ENCODE measurements at places on chromosomes 4 and X. TPM values are rescaled to one million over a fixed set of nuclear protein-coding genes. Genes with fewer than 3 reads are reported as not detected.

DNA sequence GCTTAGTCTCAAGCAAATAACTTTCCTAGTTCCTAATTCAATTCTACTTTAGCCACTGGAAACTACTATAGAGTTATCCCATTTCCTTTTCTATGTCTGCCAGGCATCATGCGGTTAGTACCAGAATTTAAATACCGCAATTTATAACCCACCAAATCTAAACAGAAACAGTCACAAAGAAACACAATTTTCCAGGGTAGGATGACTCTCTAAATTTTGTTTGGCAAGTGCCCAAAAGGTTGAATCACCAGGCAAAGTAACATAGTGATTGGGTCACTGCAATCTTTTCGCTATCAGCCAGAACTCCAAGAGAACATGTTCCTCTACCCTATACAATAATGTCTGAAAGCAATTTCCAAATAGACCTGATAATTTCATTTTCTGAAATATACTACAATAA, 240.2 kb upstream of the GRIA3 start:
- no peaks in the 10 kb centered on the region for H3K27me3 ChIP-seq
- H3K4me3 ChIP-seq, result no peak overlapping the region
- DNase-seq, result peak; percentile 87
- no peaks in the 10 kb centered on the region for H3K36me3 ChIP-seq

Gene TBX22
- not detected for polyA plus RNA-seq

Gene GLRA3
- not detected for polyA plus RNA-seq

DNA sequence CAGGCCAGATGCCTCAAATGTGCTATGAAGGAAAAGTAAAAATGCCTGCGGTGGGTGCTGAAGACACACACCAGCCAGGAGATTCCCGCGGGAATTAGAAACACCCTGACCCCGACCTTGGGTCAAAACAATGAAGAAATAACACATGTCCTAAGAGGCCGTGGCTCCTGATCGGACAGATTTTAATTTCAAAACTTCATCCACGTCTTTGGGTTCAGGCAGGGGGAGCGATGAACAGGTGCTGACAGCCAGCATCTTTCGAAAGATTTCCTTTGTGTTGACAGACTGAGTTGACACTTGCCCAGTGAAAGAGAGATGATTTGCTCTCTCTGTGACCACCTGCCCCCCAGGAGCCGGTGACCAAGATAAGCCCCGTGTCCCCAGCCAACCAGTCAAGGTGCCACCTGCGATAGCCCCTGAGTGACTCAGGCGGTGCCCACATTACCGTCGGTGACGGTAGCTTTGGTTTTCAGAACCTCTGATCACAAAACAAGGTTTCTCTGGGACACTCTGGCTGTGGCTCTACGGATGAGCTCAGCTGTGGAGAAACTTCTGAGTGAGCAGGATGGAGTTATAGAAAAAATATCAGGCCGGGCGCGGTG, 11.0 kb upstream of the IL3RA start:
- H3K27ac ChIP-seq, result no peak overlapping the region
- no peaks in the 10 kb centered on the region for H3K36me3 ChIP-seq
- H3K4me1 ChIP-seq, result no peaks in the 10 kb centered on the region
- H3K27me3 ChIP-seq, result no peaks in the 10 kb centered on the region
- no peak for DNase-seq
- H3K4me3 ChIP-seq, result no peak overlapping the region

All from fibroblast of lung (primary cell).